ENCODE measurements at places on chromosomes 1 and 21.

DNA sequence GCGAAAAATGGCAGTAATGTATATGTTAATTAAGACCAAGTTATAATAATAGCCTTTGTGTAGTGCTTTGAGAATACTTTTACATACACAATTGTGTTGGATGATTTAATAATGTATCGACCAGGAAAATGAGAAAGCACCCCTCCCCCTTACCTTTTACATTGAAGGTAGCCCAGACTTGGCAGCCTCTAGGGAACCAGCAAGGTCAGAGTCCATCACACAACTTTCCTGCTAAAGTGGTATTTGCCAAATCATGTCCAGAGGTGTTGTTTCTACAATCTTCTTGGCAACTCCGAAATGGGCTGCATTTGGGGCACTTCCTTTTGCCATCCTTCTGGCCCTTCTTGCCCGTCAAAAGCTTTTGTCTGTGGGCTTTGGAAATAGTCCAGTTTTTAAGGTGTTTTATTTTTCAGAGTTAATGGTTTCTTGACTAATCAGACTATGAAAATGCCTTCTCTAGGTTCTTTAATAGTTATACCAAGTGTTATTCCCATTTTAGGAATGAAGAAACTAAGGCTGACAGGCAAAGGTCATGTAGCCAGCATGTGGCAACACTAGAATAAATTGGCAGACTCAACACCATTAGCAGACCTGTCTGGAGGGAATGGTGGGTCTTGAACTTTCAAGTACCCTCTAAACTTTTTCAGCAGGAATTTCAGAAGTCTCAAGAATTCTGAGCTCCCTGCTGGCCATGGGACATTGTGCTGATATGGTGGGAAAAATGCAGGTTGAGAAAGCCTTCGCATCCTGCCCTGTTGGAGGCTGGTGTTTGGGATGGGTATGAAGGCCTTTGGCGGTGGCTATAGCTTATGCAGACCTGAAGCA is 6.8 kb downstream of the ATP1A1 start:
- no peak for DNase-seq

- no peak for DNase-seq
These were observed 611 bp upstream of the PIK3C2B start for GRCh38 chr1:204495078-204495753.

DNA sequence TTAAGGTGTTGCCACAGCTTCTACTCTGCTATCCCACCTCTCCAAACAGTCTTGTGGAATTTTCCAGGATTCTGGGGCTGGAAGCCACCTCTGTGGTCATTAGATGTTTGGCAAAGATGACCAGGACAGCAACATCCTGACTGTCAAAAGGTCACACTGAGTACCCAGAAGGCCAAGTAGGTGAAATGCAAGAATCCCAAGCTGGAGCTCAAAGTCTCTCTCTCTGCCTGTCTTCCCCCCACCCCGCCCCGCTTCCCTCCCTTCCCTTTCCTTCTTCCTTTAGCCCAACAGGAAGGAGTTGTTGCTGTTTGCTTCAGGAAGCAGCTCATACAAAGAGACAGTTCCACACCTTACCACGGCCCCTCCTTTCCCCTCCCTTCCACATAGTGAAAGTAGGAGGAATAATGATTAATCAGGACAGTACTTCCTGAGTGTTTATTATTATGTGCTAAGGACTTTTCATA is 75.6 kb upstream of the SLC2A1 start:
- no peak for DNase-seq

GRCh38 chr1:239858057-239858456 is 233.6 kb upstream of the FMN2 start:
- DNase-seq = no peak

- DNase-seq = no peak
These were observed 884 bp downstream of the SPATA6 start for GRCh38 chr1:48470950-48471690.

DNA sequence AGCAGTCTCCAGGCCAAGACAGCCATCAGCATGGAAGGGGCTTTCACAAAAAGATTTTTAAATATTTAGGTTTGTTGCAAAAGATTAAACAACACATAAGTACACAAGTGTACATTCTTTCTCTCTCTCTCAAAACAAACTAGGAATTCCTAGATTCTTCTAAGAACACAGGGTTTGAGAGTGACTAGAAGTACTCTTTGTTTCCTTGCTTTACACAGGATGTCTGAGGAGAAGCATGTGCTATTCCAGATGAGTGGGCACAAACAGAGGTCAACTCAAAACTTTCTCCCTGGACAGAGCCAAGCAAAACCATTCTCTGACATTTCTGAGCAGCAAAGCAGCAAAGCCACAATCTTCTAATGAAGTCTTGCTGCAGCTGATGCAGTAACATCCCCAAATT is 210.6 kb upstream of the HOOK1 start:
- DNase-seq = no peak

Data from activated gamma-delta T cell treated with anti-CD3 and anti-CD28 coated beads, Interleukin-2, amount 50 U/mL, for 16 hours (primary cell).